ENCODE measurements at places on chromosomes 1 and 21.

DNA sequence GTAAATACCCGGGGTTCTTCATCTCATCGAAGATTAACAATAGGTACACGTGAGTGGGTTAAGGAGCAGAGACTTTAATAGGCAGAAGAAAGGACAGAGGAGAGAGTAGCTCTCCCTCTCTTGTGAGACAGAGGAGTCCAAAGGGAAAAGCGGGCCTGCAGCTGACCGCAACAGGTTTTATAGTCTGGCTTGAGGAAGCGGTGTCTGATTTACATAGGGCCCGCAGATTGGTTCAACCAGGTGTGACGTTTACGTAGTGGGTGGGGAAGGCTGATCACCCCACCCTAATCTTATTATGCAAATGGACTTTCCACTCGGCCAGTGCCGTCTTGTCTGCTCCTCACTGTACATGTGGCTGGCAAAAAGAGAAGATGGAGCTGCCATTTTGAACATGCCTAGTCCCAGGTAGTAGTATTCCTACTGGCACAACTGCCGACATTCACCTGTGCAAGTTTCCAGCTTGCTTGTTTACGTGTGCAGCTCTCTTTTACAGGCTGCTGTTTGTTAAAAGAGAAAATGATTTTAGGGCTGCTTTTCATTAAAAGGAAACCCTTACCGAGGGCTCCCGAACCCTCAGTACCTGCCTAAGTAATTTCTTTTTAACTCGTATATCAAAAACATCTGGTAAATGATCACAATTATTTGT is 10.6 kb downstream of the CDC14A start:
- DNase-seq, result no peak

- no peak for DNase-seq
Observed at GRCh38 chr1:161131523-161132409, 701 bp downstream of the DEDD start.

- no peak for DNase-seq
Observed at GRCh38 chr1:2290171-2290578, 62.1 kb downstream of the SKI start.

- no peak for DNase-seq
Observed at GRCh38 chr1:32813941-32814739, 3.0 kb downstream of the YARS1 start.

DNA sequence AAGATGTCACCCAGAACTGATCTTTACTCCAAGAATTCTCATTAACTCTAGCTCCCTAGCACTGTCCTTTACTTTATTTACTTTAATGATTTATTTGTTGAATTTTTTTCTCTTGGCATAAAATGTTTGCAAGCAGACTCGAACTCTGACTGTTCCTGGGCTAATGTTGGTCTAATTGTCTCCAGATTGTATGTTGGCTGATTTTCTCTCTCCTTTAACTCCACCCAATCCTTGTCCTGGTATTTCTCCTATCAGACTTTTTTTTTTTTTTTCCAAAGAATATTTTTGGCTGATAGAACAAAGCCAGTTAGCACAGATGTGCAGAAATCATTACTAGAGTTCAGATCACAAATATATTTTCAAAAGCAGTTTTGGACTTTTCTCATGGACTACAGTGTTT is 82.6 kb downstream of the ATF6 start:
- no peak for DNase-seq

- no peak for DNase-seq
Observed at GRCh38 chr1:27832762-27833161, 2.2 kb downstream of the PPP1R8 start.

DNA sequence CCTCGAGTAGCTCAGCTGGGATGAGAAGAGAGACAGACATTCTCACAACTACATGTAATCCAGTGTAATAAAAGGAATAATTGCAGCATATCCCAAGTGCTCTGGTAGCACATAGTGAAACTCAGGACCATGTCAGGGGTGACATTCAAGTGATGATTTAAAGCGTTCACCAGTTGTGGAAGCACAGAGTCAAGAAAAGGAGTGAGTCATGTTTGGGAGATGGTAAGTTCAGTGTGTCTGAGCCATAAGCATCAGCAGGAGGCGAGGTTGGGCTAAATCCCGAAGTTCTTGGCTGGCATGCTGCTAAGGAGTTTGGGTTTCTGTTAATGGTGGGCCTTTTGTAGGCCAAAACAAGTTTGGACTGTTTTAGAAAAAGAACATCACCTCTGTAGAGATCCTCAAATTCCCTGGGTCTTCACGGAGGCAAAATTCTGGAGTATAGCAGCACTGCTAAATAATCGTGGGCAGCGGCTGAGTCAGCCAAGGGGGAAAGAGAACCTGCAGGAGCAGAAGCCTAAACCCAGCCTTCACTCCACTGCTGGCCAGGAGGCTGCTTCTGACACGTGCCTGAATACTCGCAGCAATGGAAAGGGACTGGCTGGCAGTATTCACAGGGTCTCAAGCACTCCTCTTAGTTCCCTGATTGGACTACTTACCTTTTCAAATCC is 7.2 kb upstream of the NHLH1 start:
- no peak for DNase-seq
